NCI-H187 treated with DMSO at 0.1 percent for 48 hours (cell line): ENCODE measurements at places on chromosomes 1 and 21.

DNA sequence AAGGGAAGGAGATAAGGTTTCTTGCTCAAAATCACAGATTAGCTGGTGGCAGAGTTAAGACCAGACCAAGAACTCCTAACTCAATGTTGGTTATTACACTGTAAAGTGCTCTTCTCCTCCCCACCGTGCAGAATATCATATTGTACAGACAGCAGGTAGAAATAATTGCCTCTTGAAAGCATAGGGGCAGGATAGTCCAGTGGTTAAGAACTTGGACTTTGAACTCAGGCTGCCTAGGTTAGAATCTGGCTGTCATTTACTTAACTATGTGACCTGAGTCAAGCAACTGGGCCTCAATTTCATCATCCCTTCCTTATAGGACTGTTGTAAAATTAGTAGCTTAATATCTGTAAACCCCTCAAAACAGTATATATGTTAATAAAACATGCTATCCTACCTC lies 114.9 kb upstream of the HIVEP3 start:
- DNase-seq, result no peak

GRCh38 chr21:44397431-44398031 lies 44.1 kb downstream of the TRPM2 start:
- no peak for DNase-seq

DNA sequence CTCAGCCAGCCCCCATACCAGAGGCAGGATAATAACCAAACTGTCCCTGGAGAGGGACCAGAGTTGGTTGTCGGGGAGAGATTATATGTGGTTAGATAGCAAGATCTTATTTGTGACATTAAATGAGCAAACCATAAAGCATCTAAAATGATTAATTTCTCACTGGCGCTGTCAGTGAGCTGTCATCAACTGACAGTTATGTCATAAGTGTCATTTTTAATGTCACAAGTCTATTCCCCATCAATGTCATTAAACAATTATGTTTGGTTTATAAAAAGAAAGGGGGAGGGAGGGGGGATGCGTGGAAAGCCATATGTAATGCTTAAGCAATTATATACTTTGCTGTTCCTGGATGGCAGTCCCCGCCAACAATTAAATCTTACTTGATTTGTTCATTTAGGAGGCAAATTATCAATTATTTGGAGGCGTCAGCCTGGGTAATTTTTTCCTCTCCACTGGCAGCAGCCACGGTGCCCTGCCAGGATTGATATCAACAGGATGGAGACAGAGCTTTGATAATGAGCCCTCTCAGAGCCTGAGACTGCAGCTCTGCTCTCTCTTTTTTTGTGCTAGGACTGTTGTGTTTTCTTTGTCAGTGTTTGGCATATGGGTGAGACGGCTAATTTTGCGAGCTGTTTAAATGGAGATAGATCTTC lies 333.6 kb upstream of the CAMK1G start:
- no peak for DNase-seq

GRCh38 chr1:181075766-181076350 lies 12.6 kb upstream of the IER5 start:
- no peak for DNase-seq

- DNase-seq, result no peak
Measured at GRCh38 chr1:230335861-230336522, 90.1 kb downstream of the PGBD5 start.

DNA sequence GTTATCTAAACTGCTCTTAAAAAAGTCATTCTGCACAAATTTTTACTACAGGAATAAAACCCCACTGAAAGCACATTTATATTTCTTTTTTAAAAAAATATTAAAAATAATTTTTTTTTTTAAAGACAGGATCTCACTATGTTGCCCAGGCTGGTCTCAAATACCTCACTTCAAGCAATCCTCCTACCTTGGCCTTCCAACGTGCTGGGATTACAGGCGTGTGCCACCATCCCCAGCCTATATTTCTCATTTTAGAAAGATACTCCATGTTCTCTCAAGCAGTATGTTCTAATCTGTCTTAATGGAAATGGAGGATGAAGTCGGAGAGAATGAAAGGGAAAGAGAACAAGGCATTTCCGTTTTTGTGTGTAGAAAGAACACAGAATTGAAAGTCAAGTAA lies 17.1 kb downstream of the USP24 start:
- no peak for DNase-seq

GRCh38 chr1:50328552-50328951 lies 94.7 kb downstream of the DMRTA2 start:
- DNase-seq, result no peak

DNA sequence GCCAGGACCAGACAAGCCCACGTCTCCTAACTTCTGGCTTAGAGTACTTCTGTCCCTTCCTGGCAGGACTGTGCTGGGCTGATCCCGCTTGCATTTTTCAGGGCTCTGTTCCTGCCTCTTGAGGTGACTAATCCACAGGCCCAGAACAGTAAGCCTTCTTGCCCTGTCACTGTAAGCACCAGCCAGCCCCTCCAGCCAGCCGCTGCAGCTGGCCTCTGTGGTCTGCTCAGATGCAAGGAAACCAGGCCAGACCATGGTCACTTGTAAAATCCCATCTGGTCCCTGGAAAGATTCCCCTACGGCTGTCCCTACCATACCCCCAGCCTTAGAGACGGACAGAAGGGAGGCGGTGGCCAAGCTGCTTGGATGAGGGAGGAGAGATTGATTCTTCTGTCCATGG lies 74.2 kb downstream of the KIRREL1 start:
- DNase-seq, result no peak

DNA sequence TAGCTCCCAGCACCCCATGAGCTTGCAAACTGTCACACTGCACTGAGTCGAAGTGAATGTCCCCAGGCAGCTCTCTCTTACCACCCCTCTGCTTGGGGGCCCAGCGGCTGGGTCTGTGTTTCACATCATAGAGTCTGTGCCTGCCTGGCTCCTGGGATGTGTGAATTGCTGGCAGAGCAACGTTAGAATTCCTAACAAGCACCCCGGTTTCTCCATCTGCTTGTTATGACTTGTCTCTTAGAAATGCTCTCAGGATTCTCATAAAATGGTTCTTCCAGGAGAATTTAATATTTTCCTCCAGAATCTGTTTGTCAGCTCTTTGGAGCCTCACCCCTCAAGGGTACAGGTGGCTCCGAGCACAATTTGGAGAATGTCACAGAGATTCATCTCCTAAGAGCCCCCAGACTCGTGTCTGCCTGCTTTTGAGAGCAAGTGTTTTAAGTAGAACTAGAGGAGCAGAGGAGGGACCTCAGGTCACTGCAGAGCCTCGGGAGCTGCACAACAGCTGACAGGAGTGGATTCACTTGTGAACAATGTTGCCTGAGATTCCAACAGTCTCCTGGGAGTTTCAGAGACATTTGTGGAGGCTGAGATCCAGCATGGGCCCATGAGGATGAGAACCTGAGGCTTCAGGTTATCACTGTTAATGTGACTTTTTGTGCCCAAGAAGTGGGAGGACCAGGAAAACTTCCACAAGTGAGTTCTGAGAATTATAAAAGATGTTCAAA lies 131.5 kb downstream of the KCNJ6 start:
- DNase-seq, result no peak
